ENCODE measurements at places on chromosomes 1 and 21. TPM values are rescaled to one million over a fixed set of nuclear protein-coding genes. Genes with fewer than 3 reads are reported as not detected.

Gene E2F2
- polyA plus RNA-seq = not detected

Gene TMEM167B
- polyA plus RNA-seq = 39.3 TPM

Gene ARF1
- polyA plus RNA-seq = 69.6 TPM

Gene UMODL1
- polyA plus RNA-seq = 0.52 TPM

Gene FCGR1A
- polyA plus RNA-seq = 0.71 TPM

Gene SERTAD4
- polyA plus RNA-seq = 1.9 TPM

Gene AMY1A
- not detected for polyA plus RNA-seq

Gene FCAMR
- not detected for polyA plus RNA-seq

Gene SYTL1
- polyA plus RNA-seq = not detected

Gene CELA3A
- not detected for polyA plus RNA-seq

Gene ASCL5
- not detected for polyA plus RNA-seq

Gene SPRR2B
- not detected for polyA plus RNA-seq

Gene SHISAL2A
- polyA plus RNA-seq = 1.7 TPM

Gene CAPN9
- polyA plus RNA-seq = not detected

Gene GBP6
- polyA plus RNA-seq = not detected
